Right lobe of liver (tissue), 6 donors: ENCODE measurements at places on chromosomes 2 and 18. TPM values are rescaled to one million over a fixed set of nuclear protein-coding genes. Genes with fewer than 3 reads are reported as not detected.

The MAP4K4 gene
- total RNA-seq, result 29.8 TPM

The LAMA3 gene
- total RNA-seq, result 1.4 TPM

The LYPD1 gene
- total RNA-seq, result 1.5 TPM

The FMNL2 gene
- 11.1 TPM for total RNA-seq

The SPP2 gene
- total RNA-seq, result 31.9 TPM

The TNFRSF11A gene
- 0.58 TPM for total RNA-seq

The GKN1 gene
- not detected for total RNA-seq

The PIEZO2 gene
- total RNA-seq, result 11.1 TPM

The PTGR3 gene
- 30.1 TPM for total RNA-seq

The CHRND gene
- not detected for total RNA-seq

The CD8B2 gene
- total RNA-seq, result not detected

The PCARE gene
- total RNA-seq, result not detected

The CDK5R2 gene
- total RNA-seq, result not detected

The KIAA2012 gene
- 0.49 TPM for total RNA-seq

The LIPG gene
- 81.9 TPM for total RNA-seq

The FBLN7 gene
- 5.4 TPM for total RNA-seq

The DPYSL5 gene
- total RNA-seq, result not detected

The POTEF gene
- not detected for total RNA-seq

The INHA gene
- not detected for total RNA-seq

The TRIB2 gene
- 14.9 TPM for total RNA-seq

The CENPO gene
- 2.9 TPM for total RNA-seq

The ZSWIM2 gene
- total RNA-seq, result not detected

The AGXT gene
- 1,366 TPM for total RNA-seq

The ABCG5 gene
- 63.5 TPM for total RNA-seq

The L3MBTL4 gene
- 16.0 TPM for total RNA-seq

The ANKRD29 gene
- total RNA-seq, result 0.55 TPM

The RAB6D gene
- total RNA-seq, result not detected

The IL36G gene
- not detected for total RNA-seq

The G6PC2 gene
- total RNA-seq, result not detected

The CACNB4 gene
- total RNA-seq, result 0.09 TPM

The TXNDC2 gene
- total RNA-seq, result not detected

The GPR45 gene
- total RNA-seq, result not detected

The GALNT1 gene
- total RNA-seq, result 45.8 TPM

The IMMT gene
- 52.5 TPM for total RNA-seq

The COBLL1 gene
- total RNA-seq, result 133 TPM

The ASXL3 gene
- total RNA-seq, result 0.31 TPM

The MAB21L4 gene
- total RNA-seq, result 4.3 TPM

The CLEC4F gene
- not detected for total RNA-seq

The NYAP2 gene
- total RNA-seq, result not detected

The NEB gene
- total RNA-seq, result 5.9 TPM

The B3GNT2 gene
- 9.4 TPM for total RNA-seq

The CPO gene
- 0.22 TPM for total RNA-seq

The MROH2A gene
- total RNA-seq, result 1.7 TPM

The ASPRV1 gene
- 0.73 TPM for total RNA-seq

The POTEC gene
- not detected for total RNA-seq

The HAAO gene
- 64.7 TPM for total RNA-seq

The ZFAND2B gene
- total RNA-seq, result 32.3 TPM

The UGT1A10 gene
- not detected for total RNA-seq

The DGKD gene
- 15.3 TPM for total RNA-seq

The KATNAL2 gene
- total RNA-seq, result 3.6 TPM

The ETAA1 gene
- 3.4 TPM for total RNA-seq

The HTR2B gene
- total RNA-seq, result 0.09 TPM

The SERPINB11 gene
- not detected for total RNA-seq

The NCOA1 gene
- total RNA-seq, result 15.3 TPM

The FABP1 gene
- total RNA-seq, result 574 TPM

The RNF144A gene
- total RNA-seq, result 2.0 TPM

The EGR4 gene
- not detected for total RNA-seq

The CRYGD gene
- not detected for total RNA-seq

The ZNF521 gene
- total RNA-seq, result 0.31 TPM

The TFPI gene
- 195 TPM for total RNA-seq
